Thoracic aorta (tissue), 2 donors: ENCODE measurements at places on chromosomes 4 and X.

DNA sequence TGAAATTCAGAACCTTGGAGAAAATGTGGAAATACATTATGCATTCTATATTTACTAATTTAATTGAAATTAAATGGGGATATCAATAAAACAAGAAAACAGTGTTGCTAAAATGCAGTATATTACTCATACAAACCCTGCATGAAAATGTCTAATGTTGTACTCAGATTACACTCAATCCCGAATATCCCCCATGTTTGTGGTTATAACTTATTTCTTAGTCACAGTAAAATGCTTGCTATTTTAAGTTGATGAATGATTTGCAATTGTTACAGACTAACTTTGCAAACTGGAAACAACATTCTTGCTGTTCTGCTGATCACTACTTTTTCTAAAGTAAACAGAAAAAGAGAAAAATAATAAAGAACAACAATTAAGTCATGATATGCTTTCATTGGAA lies 33.1 kb upstream of the ANXA10 start:
- no peak for DNase-seq

DNA sequence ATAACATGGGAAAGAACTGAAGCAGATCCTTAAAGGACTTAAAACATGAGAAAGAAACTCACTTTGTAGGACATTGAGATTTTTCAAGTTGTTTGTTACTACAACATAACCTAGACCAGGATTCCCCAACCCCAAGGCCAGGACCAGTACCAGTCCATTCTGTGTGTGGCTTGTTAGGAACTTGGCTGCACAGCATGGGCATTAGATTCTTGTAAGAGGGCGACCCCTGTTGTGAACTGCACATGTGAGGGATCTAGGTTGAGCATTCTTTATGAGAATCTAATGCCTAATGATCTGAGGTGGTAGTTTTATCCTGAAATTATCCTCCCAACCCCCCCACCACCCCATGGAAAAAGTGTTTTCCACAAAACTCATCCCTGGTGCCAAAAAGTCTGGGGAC lies 566.1 kb downstream of the KCTD8 start:
- DNase-seq: no peak

- no peak for DNase-seq
These were observed at the start of gene ARHGEF9 for GRCh38 chrX:63784902-63785707. TSS of gene ARHGEF9 (minus strand) at chrX:63785214. CDS start at chrX:63785145, 69 bp downstream.

GRCh38 chr4:7237873-7238272 lies 45.5 kb downstream of the SORCS2 start:
- DNase-seq: no peak

GRCh38 chr4:186900232-186900900 lies 176.7 kb upstream of the FAT1 start:
- no peak for DNase-seq

DNA sequence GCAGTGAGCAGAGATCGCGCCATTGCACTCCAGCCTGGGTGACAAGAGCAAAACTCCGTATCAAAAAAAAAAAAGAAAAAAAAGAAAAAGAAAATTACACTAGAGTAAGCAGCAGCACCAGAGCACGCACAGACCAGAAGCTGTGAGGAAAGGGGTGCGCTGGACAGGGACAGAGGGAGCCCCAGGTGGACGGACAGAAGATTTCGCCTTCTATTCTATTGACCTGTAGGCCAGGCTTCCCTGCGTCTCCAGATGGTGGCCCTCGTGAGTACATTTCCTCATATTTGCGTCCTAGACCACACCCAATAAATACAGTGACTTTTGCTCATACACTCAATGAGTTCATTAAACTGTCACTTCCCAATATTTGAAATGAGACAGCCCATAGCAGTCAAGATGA lies 19.1 kb downstream of the MTNR1A start:
- no peak for DNase-seq

DNA sequence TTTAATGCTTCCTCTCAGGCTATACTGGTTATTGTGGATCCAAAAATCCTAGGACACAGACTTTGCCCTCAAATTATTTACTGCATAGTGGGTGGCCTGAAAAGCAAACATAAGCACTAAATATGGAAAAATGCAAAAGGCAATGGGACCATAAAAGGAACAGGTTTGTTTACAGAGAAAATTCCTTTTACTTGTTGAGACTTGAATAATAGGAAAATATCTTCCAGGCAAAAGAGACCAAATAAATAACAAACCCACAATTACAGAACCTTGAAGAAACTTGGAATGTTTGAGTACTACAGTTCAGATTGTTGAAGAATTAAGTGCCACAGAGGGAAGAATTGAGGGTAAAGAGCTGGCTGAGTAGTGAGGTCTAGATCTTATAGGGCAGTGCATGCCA lies 711.0 kb downstream of the C4orf33 start:
- no peak for DNase-seq

DNA sequence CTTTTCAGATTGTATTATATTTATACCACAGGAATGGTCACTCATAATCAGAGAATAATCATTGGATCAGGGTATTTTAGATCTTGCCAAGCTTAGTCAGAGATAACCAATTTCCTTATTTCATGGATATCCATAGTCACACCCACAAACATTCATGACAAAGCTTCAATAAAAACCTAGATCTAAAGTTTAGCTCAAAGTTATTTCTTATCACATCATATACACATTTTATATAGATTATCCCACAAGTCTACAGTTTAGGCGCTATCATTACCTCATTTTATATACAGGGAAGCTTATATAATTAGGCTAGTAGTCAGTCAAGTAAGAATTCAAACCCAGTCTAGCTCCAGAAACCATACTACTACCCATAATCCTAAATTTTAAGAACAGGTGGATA lies 82.3 kb downstream of the SLC10A7 start:
- no peak for DNase-seq

DNA sequence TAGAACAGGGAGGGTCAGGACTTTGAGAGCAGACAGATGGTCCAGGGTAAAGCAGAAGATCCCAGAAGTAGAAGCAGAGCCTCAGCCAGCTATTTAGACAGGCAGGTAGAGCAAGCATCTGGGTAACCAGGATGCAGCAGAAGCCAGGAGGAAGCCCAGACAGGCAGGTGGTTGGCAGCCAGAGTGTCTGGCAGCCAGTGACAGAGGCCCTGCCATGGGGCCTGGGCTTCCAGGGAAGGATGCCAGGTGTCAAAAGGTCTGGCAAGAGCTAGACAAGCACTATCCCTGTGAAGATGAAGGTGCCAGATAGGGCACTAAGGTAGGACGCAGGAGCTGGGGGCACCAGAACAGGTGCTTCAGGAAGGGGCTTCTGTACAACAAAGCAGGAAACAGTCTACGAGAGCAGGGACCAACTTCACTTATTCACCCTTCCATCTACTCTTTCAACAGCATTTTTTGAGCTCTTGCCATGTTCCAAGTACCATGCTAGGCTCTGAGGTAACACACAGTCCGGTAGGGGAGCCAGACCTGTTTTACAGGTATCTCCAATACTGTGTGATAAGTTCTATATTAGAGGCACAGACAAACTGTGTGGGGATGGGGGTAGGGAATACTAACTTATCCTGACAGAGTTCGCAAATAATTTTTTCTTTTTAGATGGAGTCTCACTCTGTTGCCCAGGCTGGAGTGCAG lies 38.1 kb upstream of the GJB1 start:
- DNase-seq: no peak

DNA sequence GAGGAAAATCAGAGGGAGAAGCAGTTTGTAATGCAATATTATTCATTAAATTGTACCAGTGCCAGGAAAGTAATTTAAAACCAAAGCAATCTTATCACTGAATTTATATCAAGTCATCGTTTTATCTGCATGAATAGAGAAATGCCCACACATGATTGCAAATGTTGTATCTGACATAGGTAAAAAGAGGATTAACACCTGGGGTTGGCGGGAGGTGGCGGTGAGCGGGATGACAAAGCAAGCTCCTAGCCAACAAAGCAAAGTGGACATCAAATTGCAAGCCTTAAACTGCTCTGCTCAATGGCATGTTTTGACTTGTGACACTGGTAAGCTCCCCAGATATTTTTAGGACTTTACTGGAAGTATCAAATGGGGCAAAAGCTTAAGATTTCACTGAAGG lies 16.4 kb downstream of the HPGD start:
- no peak for DNase-seq

DNA sequence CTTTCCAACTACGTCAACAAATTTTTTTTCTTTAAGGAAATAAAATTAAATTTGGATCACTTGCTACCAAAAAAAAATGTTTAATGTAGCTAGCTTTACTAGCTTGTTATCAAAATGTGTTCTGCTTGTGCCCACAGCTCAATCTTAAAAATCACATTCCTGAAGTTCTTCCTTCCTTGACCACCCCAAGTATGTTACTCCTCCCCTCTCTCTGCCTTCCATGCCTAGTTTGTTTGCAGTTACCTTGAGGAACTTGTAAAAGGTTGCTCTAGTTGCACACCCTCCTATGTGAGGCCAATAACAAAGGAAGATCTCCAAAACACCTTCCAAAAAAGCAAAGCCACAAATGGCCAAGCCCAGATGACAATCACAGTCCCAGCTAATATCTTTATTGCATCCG lies 19.6 kb upstream of the TMEM184C start:
- DNase-seq: no peak

- no peak for DNase-seq
These were observed 243.0 kb upstream of the FSTL5 start for GRCh38 chr4:162406637-162407365.

DNA sequence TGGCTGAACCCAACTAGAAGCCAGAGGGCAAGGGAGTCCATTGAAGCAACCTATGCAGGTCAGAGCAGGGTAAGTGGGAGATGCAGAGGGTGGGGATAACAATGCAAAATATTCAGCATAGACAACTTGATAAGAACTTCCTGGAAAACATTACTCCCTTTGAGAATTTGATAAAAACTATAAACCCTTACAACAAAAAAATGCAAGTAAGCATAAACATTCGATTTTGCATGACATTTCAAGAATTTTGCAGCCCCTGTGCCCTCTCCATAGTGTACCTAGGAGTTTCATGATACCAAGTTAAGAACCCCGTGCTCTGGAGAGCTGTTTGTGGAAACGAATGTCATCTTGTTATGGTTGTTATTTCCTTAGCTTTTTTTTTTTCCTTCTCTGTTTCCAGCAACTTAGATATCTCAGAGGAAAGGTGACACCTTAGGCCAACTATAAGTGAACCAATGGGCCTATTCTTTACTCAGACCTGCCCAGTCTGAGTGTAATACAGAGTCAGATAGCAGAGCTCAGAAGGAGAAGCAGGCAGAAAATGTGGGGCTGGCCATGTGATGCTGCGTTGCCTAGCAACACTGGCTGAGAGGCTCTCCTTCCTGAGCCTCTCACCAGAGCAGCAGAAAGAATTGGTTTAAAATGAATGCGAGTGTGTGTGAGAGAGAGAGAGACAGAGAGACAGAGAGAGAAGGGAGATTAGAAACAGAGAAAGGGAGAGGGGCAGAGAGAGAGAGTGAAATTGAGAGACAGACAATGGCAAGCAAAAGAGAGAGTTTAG lies 36.7 kb upstream of the GABRQ start:
- DNase-seq: no peak

DNA sequence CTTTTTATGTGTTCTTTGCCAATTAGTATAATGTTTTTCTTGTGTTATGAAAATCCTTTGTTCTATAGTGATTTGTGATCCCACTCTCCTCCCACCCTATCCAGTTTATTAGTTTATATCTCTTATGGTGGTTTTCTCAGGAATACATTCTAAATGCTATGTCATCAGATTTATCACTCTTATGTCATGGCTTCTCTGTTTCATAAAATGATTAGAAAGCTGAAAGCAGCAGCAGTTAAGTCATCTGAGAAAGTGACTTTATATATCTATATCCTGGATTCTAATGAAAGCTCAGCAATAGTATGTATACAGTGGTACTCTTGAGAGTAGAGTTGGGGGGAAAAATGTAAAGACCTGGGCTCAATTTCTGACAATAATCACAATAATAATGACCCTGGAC lies 41.2 kb downstream of the NCAPG start:
- no peak for DNase-seq

DNA sequence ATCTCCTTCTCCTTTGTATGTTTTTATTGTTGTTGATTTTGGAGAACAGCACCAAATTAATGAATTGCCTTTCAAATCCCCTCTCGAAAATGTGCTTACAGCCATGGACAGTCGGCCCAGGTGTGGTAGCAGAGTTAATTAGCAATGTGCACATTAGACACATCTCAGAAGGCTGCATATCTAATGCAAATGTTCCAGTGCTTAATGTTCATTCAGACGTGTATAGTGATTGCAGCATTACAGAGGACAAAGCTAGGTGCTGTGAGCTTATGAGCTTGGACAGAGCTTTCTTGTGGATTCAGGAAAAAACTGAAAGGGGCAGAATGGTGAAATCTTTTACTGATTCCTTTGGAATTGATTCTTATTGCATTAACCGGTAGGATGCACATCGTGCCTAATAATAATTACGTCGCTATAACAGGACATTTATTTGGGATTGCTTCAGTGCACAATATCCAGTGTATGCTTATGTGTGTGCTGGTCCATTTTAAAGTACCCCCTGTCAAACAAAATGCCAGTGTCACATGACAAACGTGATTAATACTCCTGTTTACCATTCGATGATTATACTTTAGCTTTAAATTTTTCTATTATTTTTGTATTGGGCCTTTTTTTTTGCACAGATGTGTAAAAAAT lies 552.9 kb upstream of the EPHA5 start:
- DNase-seq: no peak

DNA sequence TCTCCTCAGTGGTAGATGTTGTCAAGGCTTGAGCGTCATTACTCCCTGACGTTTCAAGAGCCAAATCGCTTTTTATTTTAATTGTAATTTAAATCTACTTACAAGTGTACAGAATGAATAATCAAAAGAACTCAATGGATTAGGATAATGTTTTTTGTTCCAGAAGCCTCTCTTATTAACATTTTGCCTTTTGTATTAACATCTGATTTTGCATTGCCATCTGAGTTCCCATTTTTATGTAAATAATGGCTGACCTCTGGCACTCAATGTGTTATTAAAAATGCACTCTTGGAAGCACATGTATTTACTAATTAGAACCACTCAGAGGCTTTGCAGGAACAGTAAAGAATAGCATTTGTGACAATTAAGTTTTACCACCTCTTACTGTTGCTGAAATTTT lies 411.0 kb downstream of the EPHA5 start:
- no peak for DNase-seq

GRCh38 chr4:156295676-156296195 lies 342.1 kb upstream of the CTSO start:
- no peak for DNase-seq

DNA sequence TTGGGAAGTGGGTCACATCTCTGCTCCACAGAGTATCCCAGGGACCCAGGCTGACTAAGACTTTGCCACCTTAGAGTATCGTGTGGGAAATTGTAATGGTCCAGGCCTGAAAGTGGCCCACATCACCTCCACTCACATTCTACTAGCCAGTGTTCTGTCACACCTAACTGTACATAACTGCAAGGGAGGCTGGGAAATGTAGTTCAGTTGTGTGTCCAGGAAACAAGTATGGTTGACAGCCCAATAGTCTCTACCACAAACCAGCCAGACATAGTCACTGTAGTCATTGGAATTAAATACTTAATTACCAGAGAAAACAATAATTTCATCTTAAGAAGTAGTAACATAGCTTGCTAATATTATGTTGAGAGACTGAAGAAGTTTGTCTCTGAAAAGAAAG lies 233.4 kb upstream of the S100G start:
- no peak for DNase-seq

- no peak for DNase-seq
These were observed 79.2 kb downstream of the ZNF827 start for GRCh38 chr4:145859426-145859825.
